ENCODE measurements at places on chromosomes 12 and 14.
A peak's percentile ranks its signal among the peaks of the same experiment; 100 is the strongest.

- peak; percentile 85 for DNase-seq
Observed at GRCh38 chr12:52007158-52007921, 594 bp downstream of the TAMALIN start.

DNA sequence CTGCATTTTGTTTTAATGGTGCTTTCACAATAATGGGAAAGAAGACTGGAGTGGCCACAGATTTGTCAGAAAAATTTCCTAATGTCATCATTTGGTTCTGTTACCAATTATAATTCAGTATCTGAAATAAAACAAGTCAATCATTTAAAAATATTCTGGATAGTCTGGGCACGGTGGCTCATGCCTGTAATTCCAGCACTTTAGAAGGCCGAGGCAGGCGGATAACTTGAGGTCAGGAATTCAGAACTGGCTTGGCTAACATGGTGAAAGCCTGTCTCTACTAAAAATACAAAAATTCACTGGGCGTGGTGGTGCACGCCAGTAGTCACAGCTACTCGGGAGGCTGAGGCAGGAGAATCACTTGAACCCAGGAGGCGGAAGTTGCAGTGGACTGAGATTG is 4.0 kb upstream of the LIMA1 start:
- no peak for DNase-seq

DNA sequence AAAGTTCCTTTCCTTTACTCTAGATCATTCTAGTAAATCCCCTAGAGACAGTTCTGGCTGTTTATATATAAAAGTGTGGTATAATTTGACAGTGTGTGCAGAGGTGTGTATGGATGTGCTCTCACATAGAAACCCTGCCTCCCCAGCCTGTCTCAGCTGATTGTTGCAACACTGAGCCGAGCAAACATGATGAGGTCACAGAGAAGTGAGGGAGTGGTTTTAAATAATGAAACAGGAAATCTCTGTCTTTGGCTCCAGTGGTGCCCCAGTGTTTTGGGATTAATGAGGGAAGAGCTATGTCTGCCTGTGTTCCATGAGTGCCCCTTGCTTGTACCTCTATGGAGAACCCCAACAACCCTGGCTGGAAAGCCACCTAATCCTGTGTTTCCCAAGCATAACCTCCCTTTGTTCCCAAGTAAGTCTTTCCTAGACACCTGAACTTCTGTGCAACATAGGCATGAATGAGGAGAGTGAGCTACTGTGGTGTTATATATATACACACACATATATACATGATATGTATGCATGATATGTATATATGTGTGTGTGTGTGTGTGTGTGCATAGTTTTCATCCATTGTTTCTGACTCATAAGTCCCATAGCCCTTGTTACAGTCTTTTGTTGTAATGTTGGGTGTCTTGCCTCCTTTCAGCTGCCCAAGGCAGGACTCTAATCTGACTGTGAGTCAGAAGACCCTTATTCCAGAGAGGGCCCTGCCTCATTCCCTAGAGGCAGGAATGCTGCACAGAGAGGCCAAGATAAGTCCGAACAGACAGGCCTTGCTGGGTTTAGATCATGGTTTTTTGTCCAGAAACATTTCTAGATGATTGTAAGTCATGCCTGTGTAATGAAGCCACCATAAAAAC is 18.0 kb downstream of the TRAF3 start:
- DNase-seq = peak; percentile 77

DNA sequence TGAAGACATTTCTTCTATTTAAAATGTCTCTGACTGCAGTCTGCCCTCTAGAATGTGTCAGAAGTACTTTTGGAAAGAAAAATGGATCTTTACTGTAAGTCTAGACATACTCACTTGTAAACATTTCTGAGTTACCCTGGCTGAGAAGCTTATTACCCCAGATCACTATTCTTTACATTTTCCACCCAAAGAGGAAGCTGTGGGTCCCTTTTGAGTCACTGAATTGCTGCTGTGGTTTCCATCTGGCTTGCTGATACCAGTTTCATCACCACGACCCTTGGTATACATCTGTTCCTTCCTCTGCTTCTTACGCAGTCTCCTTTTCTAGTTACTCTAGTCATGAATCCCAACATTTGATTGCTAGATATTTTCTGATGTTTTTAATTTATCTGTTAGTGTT is 20.2 kb upstream of the CLEC4D start:
- DNase-seq = no peak

GRCh38 chr14:65414961-65415589 is 2.5 kb downstream of the FUT8 start:
- DNase-seq = no peak

GRCh38 chr12:38907201-38907923 is 2.0 kb upstream of the CPNE8 start:
- no peak for DNase-seq

Measured in suprapubic skin (tissue), 4 donors.